Gastrocnemius medialis (tissue), 4 donors: ENCODE measurements at places on chromosomes 2 and 18. TPM values are rescaled to one million over a fixed set of nuclear protein-coding genes. Genes with fewer than 3 reads are reported as not detected.
A peak's percentile ranks its signal among the peaks of the same experiment; 100 is the strongest.

Gene GLB1L
- total RNA-seq: 1.5 TPM

Gene SEH1L
- 28.9 TPM for total RNA-seq

DNA sequence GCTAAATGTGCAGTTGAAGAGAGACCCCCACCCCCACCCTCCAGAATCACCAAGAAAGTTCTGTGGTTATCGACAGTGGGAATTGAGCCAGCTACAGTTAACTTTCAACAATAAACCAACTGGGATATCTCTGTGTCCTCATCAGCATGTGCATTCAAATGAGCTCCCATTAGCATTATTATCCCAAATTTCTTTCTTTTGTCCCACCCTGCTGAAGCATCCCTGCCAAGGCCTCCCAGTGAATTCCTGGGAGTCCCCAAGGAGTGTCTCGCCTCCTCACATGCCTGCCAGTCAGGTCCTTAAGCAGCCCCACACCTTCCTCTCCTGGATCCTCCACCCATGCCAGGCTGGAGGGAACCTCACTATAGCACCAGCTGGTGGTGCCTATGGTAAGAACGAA is 422.1 kb upstream of the HNRNPA3 start:
- DNase-seq: no peak

Gene MAPK4
- total RNA-seq: 2.4 TPM

GRCh38 chr2:60476206-60476954 is 77.1 kb downstream of the BCL11A start:
- no peak for DNase-seq

Gene NIFK
- 37.3 TPM for total RNA-seq

DNA sequence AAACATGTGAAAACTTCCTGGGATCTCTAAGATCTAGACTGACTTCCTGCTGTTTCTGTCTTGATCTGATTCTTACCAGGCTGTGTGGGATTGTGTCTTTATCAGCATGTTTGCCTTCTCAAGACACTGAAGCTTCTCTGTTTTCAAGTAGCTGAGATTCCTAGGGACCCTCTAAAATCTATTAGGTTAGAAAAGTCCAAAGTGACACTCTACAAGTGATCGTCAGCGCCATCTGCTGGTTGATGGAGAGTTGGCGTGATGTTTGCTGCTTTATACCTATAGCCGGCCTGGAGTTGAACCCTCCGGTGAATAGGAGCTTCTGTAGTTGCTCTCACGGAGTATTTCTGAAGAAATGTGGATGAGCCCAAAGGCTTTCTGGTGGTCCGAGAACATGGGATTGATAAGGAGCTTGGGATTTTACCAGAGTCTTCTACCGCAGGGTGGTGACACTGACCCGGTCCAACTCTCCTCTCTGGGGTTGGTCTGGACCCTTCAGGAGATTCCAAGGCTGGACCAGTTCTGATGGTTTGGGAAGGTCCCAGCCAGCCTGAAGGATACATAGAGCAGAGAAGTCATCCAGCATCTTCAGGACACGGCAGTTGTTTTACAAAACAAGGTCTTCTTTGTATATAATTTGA is 96.0 kb upstream of the TTC39C start:
- DNase-seq: peak; percentile 24

Gene RTP5
- not detected for total RNA-seq

Gene DYSF
- 267 TPM for total RNA-seq

Gene SPAG16
- total RNA-seq: 8.8 TPM

DNA sequence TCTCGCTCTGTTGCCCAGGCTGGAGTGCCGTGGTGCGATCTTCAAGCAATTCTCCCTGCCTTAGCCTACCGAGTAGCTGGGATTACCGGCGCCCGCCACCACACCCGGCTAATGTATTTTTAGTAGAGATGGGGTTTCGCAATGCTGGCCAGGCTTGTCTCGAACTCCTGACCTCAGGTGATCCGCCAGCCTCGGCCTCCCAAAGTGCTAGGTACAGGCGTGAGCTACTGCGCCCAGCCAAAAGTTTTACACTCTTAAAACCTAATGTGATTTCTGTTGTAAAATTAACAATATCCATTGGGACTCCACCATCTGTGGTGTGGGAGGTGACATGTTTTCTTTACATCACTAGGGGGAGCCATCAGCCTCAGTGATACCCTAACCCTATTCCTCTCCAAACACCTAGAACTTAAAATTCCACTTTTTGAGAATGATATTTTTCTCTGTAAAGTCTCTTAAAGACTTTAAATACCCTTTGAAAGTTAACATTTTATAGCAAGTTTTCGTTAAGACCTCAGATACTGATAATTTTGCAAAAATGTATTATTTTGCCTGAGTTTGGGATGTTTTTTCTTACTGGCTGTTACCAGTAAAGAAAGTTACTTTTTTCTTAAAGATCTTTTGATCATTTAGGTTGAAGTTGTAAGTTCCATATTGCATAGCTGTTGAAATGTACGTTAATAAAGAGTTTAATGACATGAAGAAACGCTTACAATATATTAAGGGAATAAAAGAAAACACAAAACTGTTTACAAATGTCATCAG is 11.6 kb upstream of the EIF2AK2 start:
- DNase-seq: no peak

- peak; percentile 15 for DNase-seq
These were observed 147.8 kb upstream of the ERBB4 start for GRCh38 chr2:212686285-212686895.

DNA sequence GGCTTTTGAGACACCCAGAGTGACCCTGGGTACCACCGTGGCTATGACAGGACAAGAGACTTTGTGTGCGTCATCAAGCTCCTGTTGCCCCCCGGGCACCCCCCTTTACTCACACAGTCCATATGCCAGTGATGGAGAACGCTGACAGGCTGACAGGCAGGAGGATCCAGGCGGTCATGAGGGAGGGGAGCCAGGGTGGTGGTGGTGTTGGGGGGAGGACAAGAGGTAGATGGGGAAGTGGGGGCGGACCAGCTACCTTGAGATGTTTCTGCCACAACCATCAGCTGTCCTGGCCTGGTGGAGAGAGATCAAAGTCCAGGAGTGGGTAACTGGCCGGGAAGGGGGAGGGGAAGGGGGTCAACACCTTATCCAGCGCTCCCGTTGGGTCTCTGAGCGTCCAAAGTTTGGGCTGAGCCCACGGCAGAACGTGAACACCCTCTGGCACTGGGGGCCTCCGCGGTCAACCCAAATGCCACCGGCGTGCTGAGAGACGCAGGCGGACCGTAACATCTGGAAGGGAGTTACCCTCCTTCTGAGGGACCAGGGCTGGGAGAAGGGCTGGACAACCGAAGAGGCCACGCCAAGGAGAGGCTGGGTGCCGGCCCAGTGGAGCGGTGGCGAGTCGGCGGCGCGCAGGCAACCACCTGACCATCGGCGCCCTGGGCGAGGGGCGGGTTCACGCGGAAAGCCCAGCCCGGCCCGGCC is 575 bp downstream of the TMEM150A start:
- peak; percentile 77 for DNase-seq

Gene EIF2B4
- 50.5 TPM for total RNA-seq

Gene LYPD1
- total RNA-seq: not detected

DNA sequence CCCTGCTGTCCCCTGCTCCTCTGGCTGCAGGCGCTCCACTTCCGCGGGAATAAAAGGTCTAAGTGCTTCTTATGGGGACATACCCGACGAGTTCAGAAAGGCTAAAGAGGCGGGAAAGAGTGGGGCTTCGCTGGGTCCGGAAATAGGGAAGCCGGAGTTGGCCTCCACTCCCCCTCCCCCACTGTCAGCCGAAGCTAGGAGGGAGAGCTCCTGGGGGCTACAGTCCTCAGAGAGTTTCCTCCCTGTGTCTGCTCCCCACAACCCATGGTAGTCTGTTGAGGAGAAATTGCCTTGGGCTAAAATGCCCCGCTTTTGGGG is 7.2 kb downstream of the GAD1 start:
- DNase-seq: no peak
